EL (cell line): ENCODE measurements at places on chromosomes 4 and X.

GRCh38 chr4:53640576-53641453 is 49.5 kb upstream of the LNX1 start:
- no peak for DNase-seq

DNA sequence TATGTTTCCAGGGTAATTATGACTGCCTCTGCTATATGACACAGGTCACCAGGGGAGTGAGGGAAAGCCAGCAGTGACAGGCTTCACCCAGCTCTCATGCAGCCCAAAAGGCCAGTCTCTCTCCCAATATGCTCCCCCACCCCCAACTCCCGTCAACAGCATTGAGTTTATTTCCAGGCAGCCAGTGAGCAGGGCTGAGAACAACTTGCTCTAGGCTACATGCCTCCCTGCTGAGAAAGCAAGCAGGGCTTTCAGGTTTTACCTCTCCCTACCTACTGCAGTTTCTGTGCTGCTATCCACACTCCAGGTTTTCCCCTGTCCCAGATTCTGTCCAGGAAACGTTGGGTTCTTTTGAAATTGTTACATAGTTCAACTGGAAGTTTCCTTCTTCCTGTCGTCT is 291.4 kb downstream of the PABPC4L start:
- no peak for DNase-seq

DNA sequence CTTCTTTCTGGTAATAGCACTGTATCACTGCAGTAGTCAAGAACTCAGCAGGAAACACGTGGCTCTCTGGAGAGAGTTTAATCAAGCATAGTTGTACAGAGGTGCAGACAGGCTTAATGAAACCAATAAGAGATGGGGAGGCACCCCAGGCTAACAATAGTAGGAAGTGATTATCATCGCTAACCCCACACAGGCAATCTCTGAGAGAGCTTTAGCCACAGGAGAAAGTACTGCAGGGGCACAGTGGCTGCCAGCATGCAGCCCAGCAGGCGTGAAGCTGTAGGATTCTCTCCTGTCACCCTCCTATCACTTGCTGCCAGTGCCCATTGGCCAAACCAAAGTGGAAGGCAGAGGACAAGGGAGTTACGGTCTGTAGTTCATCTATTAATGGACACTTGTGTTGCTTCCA is 450.0 kb upstream of the RASGEF1B start:
- DNase-seq = no peak

DNA sequence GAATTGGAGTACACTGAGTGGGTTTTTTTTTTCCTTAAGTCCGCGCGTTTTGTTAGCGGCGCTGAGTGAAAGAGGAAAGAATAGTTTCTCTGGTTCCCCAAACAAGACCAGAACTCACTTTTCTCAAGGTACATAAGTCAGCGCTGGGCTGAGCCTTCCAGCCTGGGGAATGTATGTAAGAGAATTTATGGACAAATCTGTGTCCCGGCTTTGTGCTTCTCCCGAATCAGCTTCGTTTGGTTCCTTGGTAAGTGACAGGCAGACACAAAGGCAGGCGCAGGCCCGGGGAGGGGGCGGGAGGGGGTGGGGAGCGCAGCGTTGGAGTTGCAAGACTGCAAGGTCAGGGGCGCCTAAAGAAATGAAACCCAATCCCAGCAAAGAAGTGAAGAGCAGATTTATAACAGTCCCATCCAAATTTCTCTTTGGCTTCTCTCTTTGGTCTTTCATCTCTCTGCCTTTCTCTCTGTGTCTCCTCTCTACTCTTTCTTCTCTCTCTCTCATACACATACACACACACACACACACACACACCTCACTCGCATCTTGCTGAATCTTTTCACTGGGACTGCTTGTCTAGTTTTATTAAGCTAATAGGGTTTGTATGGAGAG is 981 bp downstream of the TET2 start:
- peak; percentile 37 for DNase-seq

DNA sequence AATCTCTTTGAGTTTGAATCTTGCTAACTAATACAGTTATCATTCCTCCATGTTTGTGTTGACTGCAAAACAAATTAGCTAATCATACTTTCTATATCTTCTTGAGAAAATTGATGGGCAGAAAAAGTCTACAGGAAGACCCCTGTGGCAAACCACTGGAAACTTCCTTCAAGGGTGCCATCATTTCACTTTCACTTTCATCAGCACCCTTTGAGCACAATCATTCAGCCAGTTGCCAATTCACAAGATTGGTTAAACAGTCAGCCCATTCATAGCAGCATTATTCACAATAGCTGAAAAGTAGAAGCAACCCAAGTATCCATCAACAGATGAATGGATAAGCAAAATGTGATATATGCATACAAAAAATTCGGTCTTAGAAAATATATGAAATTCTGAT is 101.5 kb downstream of the CCDC160 start:
- DNase-seq = no peak

- no peak for DNase-seq
These were observed 12.8 kb upstream of the TNIP2 start for GRCh38 chr4:2768921-2769336.

DNA sequence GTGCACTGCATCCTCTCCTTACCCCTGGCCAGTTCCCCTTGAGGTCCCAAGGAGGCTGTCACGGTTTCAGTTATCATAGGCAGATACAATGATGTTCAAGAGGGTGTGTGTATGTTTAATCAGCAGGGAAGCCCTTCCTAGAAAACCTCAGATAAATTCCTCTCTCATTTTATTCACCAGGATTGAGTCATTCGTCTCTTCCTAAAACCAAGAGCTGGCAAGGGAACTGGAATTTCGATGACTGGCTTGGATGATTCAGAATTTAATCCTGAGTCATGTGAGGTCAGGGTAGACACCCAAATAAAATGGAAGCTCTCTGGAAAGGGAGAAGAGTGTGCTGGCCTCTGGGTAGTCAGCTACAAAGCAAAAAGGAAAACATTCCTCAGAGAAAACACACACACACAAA is 106.2 kb upstream of the RAPGEF2 start:
- DNase-seq = peak; percentile 98

- no peak for DNase-seq
These were observed 17.3 kb upstream of the SASH3 start for GRCh38 chrX:129762448-129762847.

GRCh38 chr4:115841871-115842270 is 728.5 kb upstream of the NDST4 start:
- DNase-seq = no peak

DNA sequence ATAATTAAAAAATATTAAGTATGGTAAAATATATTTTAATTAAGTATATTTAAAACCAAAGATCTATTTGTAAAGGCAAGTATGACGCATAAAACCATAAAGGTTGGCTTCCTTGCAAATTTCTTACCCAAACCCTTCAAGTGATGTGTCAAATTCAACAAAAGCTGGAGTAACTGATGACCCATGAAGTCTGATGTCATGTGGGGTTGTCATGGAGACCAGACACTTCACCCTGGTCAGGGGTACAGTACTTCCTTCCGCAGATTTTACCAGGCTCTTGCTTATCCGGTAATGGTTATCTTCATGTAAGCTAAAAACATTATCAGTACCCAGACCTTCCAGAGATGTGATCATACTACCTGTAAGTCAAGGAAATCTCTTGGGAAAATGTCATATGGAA is 170.1 kb downstream of the WDFY3 start:
- DNase-seq = no peak

- no peak for DNase-seq
These were observed 16.4 kb upstream of the OTUD4 start for GRCh38 chr4:145196747-145197146.

DNA sequence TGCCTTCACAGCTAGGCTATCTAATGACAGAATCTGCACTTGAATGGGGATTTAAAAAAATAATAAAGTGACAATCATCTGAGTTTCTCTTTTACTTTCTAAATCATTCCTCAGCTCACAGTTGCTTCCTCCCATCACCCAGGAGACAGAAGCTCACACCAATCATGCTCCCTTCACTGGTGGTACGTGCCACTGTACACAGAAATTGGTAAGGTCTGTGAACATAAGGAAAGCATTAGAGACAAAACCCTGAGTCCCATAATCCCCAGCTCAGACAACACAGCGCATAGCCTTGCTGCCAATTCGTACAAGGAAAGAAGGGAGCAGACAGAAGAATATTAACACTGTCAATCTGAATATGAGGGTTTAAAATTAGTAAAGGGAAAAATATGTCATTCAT is 133.1 kb downstream of the IDS start:
- no peak for DNase-seq

DNA sequence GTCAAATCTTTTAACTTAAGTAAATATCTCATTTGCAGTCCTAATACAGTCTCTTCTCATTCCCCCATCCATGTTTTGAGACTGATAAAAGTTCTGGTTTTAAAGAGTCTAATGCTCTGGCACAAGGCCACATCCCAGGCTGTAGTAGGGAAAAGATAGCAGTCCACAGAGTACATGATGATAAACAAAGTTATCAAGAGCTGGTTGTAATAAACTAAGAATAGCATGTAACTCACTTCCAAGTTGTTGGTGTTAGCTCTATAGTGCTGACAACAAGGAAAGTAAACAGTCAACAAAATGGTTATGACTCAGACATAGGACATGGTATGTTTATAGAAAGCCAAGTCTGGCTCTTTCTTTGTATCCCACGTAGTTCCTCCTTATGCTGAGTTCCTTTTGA is 21.8 kb upstream of the AREG start:
- no peak for DNase-seq
